Fibroblast of pulmonary artery (primary cell): ENCODE measurements at places on chromosomes 12 and 14.

DNA sequence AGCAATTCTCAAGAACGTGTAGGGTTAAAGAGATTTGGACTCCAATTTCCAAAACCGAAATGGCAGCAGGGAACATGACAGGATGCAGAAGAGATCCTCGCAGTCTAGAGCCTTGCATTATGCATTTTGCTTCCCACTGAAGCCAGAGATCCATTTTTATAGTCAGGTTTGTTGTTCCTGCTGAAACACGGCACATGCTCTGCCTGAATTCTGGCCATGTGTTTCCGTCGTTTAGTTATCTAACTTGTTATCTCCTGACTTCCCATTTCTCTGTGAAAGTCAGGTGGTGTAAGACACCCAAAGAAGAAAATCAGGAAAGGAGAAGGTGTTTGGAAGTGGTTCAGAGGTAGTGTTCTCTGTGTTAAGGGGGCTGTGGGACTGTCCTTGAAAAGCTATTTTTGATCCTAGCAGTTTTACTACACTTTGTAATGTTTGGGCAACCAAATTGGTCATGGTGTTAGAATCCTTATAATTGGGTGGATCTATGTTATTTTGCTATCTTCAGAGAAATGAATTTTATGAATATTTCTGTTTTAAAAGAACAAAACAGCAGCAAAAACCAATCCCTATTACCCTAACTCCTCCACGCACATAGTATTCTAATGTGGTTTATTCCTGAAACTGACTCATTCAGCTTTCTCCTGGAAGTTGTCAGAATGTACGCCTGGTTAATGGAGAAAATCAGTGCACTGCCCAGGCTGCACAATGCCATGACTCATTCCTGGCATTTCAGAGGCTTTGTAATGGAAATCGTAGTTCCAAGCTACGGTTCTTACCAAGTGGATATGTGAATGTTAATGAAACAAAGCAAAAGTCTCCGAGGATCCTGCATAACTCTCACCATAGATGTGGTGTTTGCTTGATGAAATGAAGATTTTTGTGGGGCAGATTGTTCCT lies 110.1 kb downstream of the SAMD4A start:
- DNase-seq: peak; percentile 97

DNA sequence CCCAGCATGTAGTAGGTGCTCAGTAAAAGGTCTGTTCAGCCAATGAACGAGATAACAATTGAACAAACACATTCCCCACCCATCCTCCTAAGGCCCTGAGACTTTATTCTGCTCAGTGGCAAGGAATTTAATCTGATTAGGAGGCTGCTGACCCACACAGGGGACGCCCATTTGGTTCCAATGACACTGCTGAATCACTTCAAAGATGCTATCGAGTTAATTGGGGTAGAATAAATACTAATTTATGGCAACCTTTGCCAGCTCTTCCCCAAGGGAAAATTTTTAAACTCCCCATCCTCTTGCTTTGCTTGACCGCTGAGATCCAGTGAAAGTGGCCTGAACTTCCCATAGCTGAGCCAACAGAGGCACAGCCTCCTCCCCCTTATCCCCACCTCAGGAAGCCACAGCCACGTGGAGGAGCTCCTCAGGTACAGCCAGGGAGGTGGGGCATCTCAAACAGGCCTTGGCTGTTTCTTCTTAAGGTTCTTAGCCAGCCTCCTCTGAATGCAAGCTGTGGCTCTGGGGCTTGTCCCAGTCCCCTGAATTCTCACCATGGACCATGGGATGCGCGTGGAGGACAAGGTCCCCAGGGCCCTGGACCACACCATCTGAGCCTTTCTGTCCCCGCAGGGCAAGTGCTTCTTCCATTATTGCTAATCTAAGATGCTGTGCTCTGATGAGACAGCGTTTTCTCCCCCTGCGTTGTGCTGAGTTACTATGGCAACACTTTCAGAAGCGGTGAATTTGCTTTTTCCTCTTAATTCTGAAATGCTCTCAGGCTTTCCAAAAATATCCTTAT lies 26.7 kb downstream of the C14orf132 start:
- DNase-seq: no peak

DNA sequence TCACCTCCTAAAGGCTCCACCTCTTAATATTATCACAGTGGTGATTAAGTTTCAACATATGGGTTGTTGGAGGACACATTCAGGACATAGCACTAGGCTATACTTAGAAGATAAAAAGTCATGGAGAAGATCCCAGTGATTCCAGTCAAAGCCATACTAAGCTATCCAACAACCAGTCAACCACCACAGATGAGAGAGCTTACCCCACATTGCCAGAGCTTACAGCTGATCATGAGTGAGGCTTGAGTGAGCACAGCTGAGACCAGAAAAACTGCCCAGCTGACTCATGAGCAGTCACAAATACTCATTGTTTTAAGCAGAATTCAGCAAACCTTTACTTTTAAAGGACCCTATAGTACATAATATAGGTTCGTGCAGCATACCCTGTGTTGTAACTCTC lies 85.1 kb downstream of the DRAM1 start:
- DNase-seq: peak; percentile 20

GRCh38 chr12:2393996-2394395 lies 341.2 kb downstream of the CACNA1C start:
- no peak for DNase-seq

DNA sequence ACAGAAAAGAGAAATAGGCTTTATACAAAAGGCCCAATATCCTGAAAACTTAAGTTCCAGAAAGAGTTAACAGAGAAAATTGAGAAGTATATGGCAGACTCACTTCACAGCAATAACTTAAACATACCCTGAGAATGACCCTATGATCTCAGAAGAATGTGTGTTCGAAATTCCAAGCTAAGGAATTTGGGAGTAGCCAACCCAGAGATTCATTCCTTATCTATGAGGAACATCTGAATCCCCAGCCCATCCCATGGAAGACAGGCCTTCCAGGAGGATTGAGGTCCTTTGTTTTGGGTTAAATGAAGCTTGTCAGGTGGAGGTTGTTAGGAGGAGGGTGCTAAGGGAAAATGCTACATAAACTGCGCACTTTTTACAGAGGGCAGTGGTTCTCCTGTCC lies 7.5 kb upstream of the SAV1 start:
- DNase-seq: no peak

DNA sequence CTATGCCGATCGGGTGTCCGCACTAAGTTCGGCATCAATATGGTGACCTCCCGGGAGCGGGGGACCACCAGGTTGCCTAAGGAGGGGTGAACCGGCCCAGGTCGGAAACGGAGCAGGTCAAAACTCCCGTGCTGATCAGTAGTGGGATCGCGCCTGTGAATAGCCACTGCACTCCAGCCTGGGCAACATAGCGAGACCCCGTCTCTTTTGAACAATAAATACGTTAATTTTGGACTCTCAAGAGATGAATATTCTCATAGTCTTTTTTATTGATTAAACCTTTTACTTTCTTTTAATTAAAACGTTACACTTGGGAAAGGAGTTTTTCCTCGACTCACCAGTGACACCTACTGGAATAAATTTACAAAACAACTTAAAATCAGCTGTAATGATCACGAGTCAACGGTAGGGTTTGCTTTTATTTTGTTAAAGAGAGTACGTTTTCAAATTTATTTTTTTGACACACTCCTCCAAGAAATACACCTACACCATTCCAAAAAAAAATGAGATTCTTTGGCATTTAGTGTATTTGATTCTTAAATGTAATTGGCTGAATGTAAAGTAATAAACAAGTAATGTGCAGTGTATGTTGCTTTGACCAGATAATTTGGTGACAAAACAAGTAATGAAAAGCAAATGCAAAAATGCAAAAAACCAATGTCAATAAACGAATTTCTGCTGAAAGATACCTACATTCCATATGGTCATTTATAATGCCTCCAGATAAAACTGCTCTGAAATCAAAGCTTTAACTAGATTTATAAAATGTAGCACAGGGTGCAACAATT lies 687 bp upstream of the RPS29 start:
- DNase-seq: peak; percentile 88

GRCh38 chr12:71371122-71371521 lies 68.5 kb upstream of the LGR5 start:
- peak; percentile 25 for DNase-seq

GRCh38 chr14:34496679-34497513 lies 34.9 kb upstream of the SPTSSA start:
- peak; percentile 99 for DNase-seq

DNA sequence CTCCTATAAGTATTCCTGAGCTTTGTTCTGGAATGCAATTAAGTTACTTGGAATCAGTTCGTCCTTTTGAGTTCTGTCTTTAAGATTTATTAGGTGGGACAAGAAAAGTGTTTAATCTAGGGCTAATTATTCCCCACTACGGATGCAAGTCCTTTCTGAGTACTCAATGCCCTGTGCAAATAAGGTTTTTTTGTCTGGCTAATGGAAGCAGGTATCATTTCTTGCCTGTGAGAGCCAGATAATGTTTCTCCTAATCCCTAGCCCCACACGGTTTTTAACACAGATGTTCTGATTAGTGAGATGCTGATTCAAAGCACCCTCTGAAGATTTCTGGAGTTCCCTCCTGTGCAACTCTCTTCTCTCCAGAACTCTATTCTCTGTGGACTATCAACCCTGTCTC lies 296.6 kb upstream of the PRICKLE1 start:
- DNase-seq: no peak

- no peak for DNase-seq
Measured at GRCh38 chr12:69474456-69474855, 4.3 kb downstream of the FRS2 start.

DNA sequence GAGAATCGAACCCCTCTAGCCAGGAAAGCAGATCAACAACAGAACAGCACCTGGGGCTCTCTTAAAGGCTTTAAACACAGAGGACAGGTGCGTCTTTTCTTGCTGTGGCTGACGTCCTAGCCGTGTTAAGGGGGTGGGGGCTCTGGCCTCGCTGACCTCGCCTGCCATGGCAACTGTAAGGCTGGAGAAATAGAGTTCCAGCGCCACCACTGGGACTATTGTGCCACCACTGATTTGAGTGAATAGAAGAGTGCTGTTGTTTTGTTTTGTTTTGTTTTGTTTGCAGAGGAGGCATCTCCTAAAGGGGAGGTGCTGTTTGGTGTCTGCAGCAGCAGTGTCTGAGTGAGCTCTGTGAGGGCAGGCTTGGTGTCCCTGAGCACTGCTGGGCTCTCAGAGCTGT lies 34.2 kb upstream of the PRMT8 start:
- DNase-seq: no peak

GRCh38 chr12:114767084-114767760 lies 83.2 kb upstream of the TBX3 start:
- no peak for DNase-seq

DNA sequence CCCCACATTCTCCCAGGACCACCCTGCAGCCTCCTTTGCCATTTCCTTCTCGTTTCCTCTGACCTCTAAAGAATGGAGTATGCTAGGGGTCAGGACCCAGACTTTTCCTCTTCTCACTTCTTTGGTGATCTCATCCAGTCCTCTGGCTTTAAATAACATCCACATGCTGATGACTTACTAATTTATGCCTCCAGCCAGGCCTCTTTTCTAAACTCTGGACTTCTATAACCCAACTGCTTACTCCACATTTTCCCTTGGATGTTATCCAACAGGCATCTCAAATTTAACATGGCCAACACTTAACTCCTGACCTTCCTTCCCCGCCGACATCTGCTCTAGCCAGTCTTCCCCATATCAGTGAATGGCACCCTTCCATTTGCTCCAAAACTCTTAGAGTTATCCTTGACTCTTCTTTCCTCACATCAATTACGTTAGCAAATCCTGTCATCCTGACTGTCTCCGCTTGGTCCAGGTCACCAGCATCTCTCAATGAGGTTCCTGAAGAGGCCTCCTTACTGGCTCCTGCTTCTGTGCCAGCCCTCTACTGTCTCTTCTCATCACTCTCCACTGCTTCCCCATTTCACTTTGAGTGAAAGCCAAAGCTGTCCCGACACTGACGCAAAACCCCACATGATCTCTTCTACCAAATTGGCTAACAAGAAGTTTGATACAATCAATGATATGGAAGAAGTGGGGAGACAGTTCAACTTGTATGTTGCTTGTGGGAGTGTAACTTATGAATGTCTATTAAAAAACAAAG lies 42.7 kb downstream of the TMBIM6 start:
- DNase-seq: peak; percentile 50

DNA sequence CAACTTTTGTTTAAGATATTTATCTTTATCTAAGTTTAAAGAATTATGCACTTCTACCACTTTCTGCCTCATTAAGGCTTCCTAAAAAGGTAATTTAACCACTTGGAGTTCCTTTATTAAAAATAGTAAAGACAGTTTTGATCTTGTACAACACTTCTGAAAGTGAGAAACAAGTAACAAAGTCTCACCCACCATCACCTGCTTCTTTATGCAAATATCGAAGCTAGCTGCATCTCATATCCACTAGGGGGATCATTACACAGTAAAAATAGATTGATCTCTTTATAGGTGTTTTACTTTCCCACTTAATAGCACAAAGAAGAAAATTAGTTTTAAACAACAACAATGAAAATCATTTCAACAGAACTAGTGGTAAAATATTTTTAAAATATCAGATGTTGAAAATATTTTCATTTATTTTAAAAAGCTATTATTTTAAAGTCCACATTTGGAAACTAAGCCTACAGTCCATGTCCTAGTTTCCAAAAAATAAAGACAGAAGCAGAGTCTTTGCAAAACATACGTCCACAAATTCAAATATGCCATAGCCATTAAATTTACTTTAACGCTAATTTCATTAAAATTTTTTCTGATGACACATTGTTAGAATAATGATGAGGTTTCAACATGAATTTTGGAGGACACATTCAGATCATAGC lies 160.0 kb upstream of the SOX5 start:
- peak; percentile 38 for DNase-seq

- no peak for DNase-seq
Measured at GRCh38 chr12:29574500-29574899, 77.0 kb upstream of the OVCH1 start.

GRCh38 chr12:124030510-124030909 lies 57.5 kb downstream of the ZNF664 start:
- DNase-seq: peak; percentile 81

DNA sequence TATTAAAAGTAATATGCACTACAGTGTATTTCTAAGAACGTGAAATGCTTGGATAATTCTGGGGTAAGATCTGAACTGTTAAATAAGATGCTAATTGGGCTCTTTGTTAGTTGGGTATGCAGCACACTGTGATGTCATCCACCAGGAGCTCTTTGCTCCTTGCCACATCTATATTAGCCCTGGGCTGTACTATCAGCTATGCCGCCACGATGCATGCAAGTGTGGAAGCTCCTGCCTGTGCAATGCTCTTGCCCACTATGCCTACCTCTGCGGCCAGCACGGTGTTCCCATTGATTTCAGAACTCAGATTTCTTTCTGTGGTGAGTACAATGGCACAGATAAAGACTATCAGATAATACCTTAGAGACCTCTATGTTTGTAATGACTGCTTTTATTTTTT lies 165.6 kb downstream of the OTOGL start:
- DNase-seq: no peak

- DNase-seq: peak; percentile 79
Measured at GRCh38 chr14:100408350-100409002, 85.3 kb downstream of the SLC25A47 start.

- DNase-seq: peak; percentile 37
Measured at GRCh38 chr12:71128191-71128788, 29.5 kb downstream of the TSPAN8 start.
